ENCODE measurements at places on chromosomes 3 and 15.

- no peak for DNase-seq
Measured at GRCh38 chr3:169112153-169112892, 551.2 kb downstream of the MECOM start.

DNA sequence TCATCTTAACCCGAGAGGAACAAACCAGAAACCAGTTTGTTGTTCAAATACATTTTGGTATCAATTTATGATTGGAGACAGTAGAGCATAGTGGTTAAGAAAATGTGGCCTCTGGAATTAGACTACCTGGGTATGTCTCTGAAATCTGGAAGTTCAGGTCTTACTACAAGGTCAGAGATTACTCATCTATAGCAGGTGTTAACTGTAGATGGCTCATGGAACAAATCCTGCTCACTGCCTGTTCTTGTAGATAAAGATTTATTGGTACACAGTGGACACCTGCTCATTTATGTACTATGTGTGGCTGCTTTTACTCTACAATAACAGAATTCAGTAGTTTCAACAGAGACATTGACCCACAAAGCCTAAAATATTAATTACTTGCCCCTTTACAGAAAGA is 413.3 kb downstream of the CNTN6 start:
- DNase-seq = no peak

DNA sequence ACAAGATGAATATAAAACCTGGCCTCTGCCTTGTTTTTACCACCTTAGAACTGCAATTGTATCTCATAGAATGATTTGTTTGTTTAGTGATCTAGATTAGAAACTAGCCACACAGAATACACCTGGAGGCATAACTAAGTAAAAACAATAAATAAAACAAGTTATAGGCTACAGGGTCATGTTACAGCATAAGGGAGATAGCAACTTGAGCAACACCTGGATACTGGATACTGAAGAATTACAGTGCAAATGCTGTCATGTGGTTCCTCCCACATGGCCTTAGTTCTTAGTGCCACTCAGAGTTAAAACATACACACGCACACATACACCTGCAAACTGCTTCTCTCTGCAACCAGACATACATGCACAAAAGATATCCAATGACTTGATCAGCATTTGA is 563.4 kb upstream of the DPPA4 start:
- no peak for DNase-seq

DNA sequence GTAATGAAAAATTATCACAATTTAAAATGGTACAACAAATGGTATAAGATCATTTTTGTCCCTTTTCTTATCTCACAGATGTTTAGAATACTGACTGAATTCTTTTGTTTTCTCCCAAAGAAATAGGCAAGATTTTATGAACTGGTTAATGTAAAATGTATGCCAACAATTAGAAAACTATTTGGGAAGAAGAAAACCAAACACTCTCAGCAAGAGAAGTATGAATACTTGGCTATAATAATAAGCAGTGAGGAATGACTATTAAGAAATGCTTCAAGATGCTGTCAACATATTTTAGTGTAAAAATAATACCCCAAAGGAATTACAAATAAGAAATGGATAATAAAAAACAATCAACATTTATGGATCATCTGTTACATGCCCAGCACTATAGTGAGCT is 18.5 kb downstream of the SHQ1 start:
- DNase-seq = no peak

GRCh38 chr3:13229273-13229949 is 156.2 kb upstream of the IQSEC1 start:
- no peak for DNase-seq

- no peak for DNase-seq
Measured at GRCh38 chr3:73727117-73727821, 102.5 kb upstream of the PDZRN3 start.

- DNase-seq = no peak
Measured at GRCh38 chr3:126446791-126447190, 28.9 kb downstream of the ZXDC start.

GRCh38 chr3:30611613-30612436 is 5.4 kb downstream of the TGFBR2 start:
- no peak for DNase-seq

DNA sequence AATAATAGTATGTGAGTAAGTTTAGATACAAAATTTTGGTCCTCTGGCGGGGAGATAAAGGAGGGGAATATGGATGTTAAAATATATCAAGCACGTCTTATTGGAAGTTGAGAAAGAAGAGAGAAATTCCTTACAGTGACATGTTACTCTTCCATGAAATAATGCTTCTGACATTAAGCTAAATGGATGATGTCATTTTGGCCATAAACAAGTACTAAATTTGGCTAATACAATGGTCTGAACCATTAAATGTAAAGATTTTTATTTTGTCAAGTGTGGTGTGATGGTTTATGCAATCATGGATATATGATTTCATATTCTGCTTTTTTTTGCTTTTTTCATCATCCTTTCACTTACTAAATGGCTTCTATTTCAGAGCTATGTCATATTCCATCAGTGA is 405.4 kb downstream of the FEZF2 start:
- no peak for DNase-seq

DNA sequence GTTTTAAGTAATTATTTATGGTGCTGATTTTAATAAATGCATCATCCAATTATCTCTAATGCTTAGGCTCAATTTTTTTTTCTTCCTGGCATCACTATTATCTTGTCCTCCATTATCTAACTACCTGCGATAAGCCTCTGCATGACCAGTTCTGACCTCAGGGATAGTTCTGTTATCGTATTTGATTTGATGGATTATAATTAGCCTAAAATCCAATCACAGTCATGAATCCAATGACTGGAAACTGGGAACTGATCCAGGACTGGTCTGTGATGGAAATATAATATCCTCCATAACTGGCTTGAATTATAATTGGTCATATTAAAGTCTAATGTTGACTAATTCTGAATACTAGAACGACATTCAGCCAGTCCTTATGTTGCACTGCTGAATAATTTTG is 1.1 kb downstream of the MYH15 start:
- no peak for DNase-seq

GRCh38 chr3:196948442-196949284 is 6.3 kb upstream of the NCBP2 start:
- no peak for DNase-seq

GRCh38 chr15:48402427-48403177 is 71.4 kb downstream of the DUT start:
- no peak for DNase-seq

DNA sequence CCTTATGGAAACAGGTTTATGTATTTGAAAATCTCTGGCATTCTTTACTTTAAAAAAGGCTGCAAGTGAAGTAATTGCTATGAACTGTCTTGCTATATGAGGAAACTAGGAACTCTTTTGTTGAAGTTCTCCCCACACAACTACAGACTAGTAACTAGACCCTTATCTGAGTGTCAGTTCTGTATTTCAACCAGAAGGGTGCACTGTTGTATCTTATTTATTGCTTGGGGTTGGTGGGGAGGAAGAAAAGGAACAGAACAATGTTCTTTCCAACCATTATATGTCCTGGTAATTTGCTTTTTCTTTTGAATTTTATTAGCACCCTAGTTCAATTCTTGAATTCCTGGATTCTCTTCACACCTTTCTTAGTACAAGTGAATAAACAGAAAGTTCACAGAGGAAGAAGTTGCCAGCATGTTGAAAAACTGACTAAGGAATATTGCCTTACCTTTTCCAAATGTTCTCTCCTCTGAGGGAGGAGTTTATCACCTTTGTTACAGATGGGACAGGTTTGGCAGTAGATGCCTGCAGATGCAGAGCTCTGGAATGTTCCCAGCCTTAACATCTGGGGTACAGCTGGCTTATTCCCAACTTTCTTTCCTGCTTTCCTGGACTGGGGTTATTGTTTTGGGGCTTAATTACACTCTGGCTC is 162.4 kb upstream of the CFAP20DC start:
- peak; percentile 3 for DNase-seq

- DNase-seq = no peak
Measured at GRCh38 chr3:81790117-81790516, 28.7 kb upstream of the GBE1 start.

- peak; percentile 19 for DNase-seq
Measured at GRCh38 chr3:64642327-64643151, 45.3 kb downstream of the ADAMTS9 start.

GRCh38 chr3:27633224-27633545 is 88.9 kb downstream of the EOMES start:
- DNase-seq = no peak

DNA sequence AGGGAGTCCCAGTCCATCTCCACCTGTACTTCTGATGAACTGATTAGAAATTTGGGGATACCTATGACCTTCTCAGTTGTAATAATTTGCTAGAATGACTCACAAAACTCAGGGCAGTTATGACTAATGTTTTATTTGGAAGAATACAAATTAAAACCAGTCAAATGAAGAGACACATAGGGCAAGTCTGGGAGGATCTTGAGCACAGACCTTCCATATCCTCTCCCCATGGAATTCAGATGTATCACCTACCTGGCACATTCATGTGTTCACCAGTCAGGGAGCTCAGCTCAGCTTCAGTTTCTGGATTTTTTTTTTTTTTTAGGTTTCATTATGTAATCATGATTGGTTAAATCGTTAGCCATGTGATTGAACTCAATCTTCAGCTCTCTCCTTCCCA is 247.7 kb downstream of the VGLL3 start:
- no peak for DNase-seq

DNA sequence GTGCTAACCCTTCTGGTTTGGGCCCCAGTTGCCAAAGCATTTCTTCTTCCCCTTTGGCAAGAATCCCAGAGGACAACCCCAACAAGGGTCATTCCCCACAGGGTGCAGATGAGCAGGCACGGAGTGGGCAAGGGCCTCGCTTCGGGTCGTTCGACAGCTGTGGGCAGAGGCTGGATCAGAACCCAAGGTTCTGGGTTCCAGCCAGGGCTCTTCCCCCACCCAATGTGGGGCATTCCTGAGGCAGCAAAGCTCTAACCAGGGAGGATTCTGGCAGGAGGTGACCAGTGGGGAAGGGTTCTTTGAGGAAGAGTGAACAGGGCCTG is 48.3 kb downstream of the CYP11A1 start:
- DNase-seq = no peak

- DNase-seq = no peak
Measured at GRCh38 chr3:135041601-135042000, 246.5 kb downstream of the EPHB1 start.

GRCh38 chr3:59553076-59553475 is 503.3 kb upstream of the CFAP20DC start:
- DNase-seq = no peak

- DNase-seq = no peak
Measured at GRCh38 chr15:49286649-49287404, 116.8 kb downstream of the GALK2 start.

DNA sequence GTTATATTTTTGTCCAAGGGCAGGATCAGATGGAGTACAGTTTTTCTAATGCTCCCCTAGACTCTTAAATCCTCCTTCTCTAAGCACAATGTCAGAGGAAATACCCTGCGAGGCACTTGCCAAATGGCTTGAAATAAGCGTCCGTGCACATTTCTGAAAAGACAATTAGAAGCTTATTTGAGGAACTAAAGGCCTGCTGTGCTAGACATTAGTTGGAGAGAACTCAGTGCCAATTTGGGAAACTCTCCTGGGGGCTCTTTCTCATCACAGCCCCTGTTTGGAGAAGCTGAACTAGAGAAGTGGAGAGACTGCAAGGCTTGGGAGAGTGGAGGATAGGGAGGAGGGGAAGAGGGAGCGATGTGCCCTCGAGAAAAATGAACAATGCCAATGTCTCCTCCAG is 247.6 kb upstream of the C2CD4B start:
- no peak for DNase-seq

GRCh38 chr3:171907761-171908160 is 64.6 kb downstream of the TMEM212 start:
- no peak for DNase-seq

DNA sequence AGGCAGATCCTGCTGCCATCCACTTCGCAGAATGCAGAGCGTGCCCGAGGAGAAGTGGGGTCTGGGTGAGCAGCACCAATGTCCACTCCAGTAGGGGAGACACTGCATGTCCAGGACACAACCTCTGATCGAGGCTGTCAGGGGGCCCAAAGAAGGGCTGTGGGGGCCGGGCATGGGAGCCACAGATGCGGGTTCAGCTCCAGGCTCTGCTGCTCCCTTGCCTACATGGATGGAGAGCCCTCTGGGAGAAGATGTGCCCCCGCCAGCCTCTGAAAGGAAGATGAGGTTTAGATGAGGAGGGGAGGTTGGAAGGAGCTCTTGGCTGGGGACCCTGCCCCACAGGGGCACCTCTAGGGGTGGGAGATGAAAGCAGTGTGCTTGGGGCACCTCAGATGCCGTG is 75.4 kb downstream of the KLF13 start:
- DNase-seq = no peak

- DNase-seq = no peak
Measured at GRCh38 chr15:87976552-87976951, 280.0 kb downstream of the NTRK3 start.

- no peak for DNase-seq
Measured at GRCh38 chr15:98221144-98221543, 260.6 kb downstream of the ARRDC4 start.

DNA sequence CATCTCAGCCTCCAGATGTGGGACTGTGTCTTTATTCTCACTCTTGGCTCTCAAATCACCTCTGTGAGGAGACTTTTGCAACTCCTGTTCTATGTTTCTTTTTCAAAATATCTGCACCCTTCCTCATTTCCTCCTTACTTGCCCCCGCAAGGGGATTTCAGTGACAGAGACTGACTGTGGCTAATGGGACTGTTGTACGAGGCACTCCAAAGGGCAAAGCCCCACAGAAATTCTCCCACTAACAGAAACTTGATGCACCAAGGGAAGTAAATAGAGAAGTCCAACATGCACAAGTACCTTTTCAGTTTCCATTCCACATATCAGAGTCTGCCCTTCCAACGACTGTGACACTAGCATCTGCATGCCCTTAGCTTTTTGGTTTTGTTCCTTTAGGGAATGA is 69.7 kb downstream of the LRRK1 start:
- no peak for DNase-seq

GRCh38 chr3:152496286-152496685 is 227.6 kb downstream of the MBNL1 start:
- DNase-seq = no peak

DNA sequence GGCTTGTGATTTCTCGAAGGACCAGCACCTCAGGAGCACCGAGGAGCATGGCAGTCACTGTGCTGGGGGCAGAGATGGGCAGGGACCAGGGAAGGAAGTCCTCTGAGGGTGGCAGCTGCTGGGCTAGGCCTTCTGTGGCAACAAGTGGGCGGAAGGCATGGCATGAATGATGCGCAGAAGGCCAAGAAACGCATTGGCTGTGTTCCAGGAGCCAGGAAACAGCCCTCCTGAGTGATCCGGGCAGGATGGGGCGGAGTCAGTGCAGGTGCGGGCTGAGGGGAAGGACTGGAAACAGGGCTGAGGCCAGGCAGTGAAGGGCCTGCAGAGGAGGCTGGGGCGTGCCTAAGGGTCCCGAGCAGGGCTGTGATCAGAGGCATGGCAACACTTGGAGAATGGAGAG is 23.6 kb downstream of the MRPS11 start:
- DNase-seq = no peak

GRCh38 chr15:88630798-88631463 is 7.9 kb upstream of the ISG20 start:
- DNase-seq = no peak

GRCh38 chr3:14698601-14699244 is 23.8 kb downstream of the C3orf20 start:
- no peak for DNase-seq
